ENCODE measurements at places on chromosomes 6 and 20.

DNA sequence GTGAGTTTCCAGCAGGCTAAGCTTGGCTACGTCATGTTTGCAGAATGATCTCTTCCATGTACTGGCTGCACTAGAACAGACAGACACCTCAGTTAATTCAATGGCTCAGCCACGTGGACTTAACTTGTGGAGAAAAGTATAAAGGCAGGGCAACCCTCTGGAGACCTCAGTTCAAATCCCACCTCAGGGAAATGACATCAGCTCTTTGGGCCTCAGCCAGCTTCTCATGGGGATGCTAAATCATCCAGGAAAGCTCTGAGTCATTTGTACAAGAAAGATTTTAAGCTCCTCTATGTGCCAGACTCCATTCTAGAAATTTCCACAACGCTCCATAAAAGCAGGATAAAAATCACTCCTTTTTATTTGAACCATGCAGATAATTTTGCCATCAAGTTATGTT, 128.5 kb upstream of the SALL4 start:
- no peak for DNase-seq

GRCh38 chr20:38186788-38187221, 21.7 kb upstream of the TGM2 start:
- no peak for DNase-seq

DNA sequence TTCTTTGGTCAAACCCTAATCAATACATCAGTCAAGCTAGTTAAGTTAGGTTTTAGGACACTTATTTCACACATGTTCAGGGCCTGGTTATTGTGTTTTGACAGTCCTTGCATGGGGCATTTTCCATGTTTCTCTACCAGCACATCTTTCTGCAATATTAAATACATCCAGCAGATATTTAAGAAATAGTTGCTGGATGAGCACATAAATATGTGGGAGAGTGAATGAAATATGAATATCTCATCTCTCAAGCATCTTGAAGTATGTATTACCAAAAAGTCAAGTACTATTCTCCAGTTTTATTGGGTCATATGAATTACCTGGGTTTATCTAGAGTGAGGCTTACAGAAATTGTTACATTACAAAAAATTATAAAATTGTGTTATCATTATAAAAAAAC, 621.9 kb upstream of the GJE1 start:
- DNase-seq = no peak

DNA sequence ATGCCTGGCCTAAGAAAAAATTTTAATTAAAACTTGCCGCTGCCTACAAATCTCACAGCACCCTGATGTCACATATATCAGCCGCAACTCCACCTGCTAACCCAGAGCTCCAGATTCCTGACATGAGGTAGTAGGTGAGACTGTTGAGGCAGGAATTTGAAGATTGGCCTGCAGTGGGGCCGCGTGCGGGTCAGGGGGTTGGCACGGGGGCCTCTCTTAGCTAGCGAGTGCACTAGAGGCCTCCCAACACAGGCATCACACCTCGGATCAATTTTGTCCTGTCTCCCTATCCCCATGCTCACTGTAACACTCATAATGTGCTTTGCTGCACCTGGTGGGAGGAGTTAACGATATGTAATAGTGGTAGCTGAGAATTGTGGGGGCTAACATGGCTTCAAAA, 349.8 kb downstream of the CDC5L start:
- no peak for DNase-seq

DNA sequence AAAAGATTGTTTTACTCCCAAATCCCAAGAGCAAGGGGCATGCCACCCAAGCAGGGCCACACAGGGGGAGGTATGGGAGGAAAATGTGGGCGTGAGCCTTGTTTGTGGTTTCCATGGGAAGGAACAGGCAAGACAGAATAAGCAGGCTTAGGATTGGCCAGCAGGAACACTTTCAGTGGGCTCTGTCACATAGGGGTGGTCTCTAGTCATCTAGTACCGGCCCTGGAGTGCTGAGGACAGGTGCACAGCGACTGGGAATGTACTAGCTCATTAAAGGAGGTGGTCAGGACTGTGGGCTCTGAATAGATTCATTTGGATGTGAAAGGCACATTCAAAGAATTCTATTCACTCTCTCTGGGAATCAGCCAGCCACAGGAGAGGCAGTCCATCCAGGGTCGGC, 175.6 kb downstream of the TBC1D7 start:
- no peak for DNase-seq

- DNase-seq = no peak
Observed at GRCh38 chr6:144935661-144936060, 650.5 kb downstream of the UTRN start.

DNA sequence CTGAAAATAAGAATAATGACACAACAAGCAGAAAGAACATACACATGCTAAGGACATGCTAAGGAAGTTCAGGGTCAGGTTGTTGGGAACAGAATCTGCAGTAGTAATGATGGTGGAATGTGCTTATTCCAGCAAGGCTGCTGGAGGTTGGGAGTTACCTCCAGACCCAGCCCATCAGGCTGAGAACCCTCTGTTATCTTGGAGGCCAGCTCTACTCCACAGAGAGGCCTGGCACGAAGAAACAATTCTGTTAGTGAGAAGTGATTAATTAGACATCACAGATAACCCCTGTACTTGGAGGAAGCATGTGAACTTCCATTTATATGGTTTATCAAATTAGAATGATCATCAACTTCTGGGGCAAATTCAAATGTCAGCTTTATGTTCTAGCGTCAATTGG, 22.1 kb upstream of the ARHGAP18 start:
- no peak for DNase-seq

DNA sequence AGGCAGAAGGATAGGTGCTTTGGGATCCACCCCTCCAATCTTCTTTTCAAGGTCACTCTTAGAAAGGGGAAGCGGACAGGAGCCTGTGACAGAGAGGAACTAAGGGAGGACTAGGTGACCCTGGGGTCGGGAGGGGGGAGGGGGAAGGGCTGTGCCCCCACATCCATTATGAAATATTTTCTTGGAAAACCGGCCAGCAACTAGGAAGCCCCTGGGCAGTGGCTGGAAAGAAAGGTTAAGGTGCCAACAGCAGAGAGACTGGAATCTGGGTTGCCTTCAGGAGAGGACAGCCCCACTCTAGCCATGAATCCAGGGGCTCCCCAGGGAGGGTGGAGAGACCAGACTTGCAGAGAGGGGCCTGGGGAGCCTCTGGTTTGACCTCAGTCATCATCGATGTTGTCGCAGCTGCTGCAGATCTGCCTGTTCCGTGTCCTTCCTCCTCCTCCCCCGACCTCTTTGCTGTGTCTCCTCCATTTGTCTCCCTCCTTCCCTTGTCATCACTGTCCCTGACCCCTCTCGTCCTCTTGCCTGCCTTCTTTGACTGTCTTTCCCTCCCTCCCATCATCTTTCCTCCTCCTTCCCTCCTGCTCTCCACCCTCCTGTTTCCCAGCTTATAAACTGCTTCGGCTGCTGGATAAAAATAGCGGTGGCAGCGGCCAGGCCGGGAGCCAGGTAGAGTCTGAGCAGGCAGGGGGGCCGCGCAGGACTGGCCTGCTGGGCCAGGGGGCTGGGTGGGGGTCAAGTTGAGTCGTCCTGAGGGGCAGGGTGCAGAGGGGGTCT, 3.2 kb downstream of the SLC29A1 start:
- no peak for DNase-seq

GRCh38 chr6:62889240-62889639, 322.0 kb upstream of the FKBP1C start:
- no peak for DNase-seq

GRCh38 chr20:23867152-23867776, 12.3 kb downstream of the CST5 start:
- no peak for DNase-seq

DNA sequence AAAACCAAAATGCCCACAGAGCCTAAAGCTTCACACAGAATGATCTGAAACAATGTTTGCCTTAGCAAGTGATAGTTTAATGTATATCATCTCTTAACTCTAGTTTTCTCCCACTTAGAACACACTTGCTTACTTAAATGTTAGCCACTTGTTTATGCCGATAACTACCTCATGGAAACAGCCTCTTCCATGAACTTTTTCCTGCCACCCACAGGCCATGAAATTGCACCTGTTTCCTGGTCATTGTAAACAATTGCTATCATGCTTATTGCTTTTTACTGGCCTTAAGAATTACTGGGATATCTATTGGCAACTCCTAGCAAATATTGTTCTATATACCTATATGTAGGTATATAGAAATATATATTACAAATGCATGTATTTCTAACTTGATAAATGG, 231.1 kb downstream of the HDGFL1 start:
- no peak for DNase-seq

- no peak for DNase-seq
Observed at GRCh38 chr20:46683011-46683667, 6.1 kb downstream of the TP53RK start.

GRCh38 chr6:119446115-119446554, 96.6 kb upstream of the MAN1A1 start:
- no peak for DNase-seq
